Adipose tissue (tissue), 3 donors: ENCODE measurements at places on chromosomes 2 and 18. TPM values are rescaled to one million over a fixed set of nuclear protein-coding genes. Genes with fewer than 3 reads are reported as not detected.

The ANKRD30B gene
- 0.45 TPM for polyA plus RNA-seq

The RSAD2 gene
- 1.4 TPM for polyA plus RNA-seq

The MYO3B gene
- not detected for polyA plus RNA-seq

The NT5DC4 gene
- polyA plus RNA-seq, result not detected

The TDRD15 gene
- polyA plus RNA-seq, result not detected

The PRKAG3 gene
- polyA plus RNA-seq, result 0.06 TPM

The ALPP gene
- polyA plus RNA-seq, result not detected

The CYS1 gene
- 14.2 TPM for polyA plus RNA-seq

The GNAL gene
- polyA plus RNA-seq, result 2.7 TPM

The DSEL gene
- 6.4 TPM for polyA plus RNA-seq

The SKOR2 gene
- not detected for polyA plus RNA-seq

The IL1R2 gene
- 31.5 TPM for polyA plus RNA-seq

The TRIM43 gene
- not detected for polyA plus RNA-seq

The LIMS4 gene
- 2.9 TPM for polyA plus RNA-seq

The TMEM178A gene
- 0.62 TPM for polyA plus RNA-seq

The ITGAV gene
- polyA plus RNA-seq, result 10.7 TPM

The ERFE gene
- 2.1 TPM for polyA plus RNA-seq

The ACOXL gene
- polyA plus RNA-seq, result not detected

The SLC14A1 gene
- 2.2 TPM for polyA plus RNA-seq

The GPR45 gene
- polyA plus RNA-seq, result not detected

The KLHL41 gene
- polyA plus RNA-seq, result 1.5 TPM

The CGREF1 gene
- polyA plus RNA-seq, result 3.3 TPM

The PPIL3 gene
- polyA plus RNA-seq, result 7.0 TPM

The BOK gene
- 28.1 TPM for polyA plus RNA-seq

The DTYMK gene
- 9.7 TPM for polyA plus RNA-seq

The FAM124B gene
- polyA plus RNA-seq, result 1.8 TPM

The ACVR1 gene
- 19.4 TPM for polyA plus RNA-seq

The SETBP1 gene
- polyA plus RNA-seq, result 2.3 TPM

The STON1 gene
- 2.2 TPM for polyA plus RNA-seq

The C18orf32 gene
- polyA plus RNA-seq, result 41.6 TPM

The SRD5A2 gene
- polyA plus RNA-seq, result not detected

The RFX8 gene
- 3.0 TPM for polyA plus RNA-seq

The TCF7L1 gene
- 22.3 TPM for polyA plus RNA-seq

The EML6 gene
- polyA plus RNA-seq, result 0.85 TPM

The CCDC74B gene
- polyA plus RNA-seq, result 0.94 TPM

The BABAM2 gene
- polyA plus RNA-seq, result 20.6 TPM

The DQX1 gene
- polyA plus RNA-seq, result not detected

The KANSL3 gene
- 13.8 TPM for polyA plus RNA-seq

The PLGLB2 gene
- polyA plus RNA-seq, result 0.04 TPM

The GPR35 gene
- 2.3 TPM for polyA plus RNA-seq

The CAD gene
- polyA plus RNA-seq, result 11.1 TPM

The TNFRSF11A gene
- 0.60 TPM for polyA plus RNA-seq

The CLK1 gene
- 74.5 TPM for polyA plus RNA-seq

The DLGAP1 gene
- polyA plus RNA-seq, result 0.06 TPM

The SPP2 gene
- not detected for polyA plus RNA-seq

The ANKRD30BL gene
- 0.22 TPM for polyA plus RNA-seq

The VWA3B gene
- polyA plus RNA-seq, result 0.29 TPM

The DSG2 gene
- 13.4 TPM for polyA plus RNA-seq

The MAL gene
- 7.4 TPM for polyA plus RNA-seq

The NTSR2 gene
- 1.3 TPM for polyA plus RNA-seq

The DAPL1 gene
- not detected for polyA plus RNA-seq
